Activated CD4-positive, alpha-beta T cell treated with anti-CD3 and anti-CD28 coated beads, Interleukin-2, amount 50 U/mL, for 48 hours (primary cell): ENCODE measurements at places on chromosomes 13 and 19.
A peak's percentile ranks its signal among the peaks of the same experiment; 100 is the strongest.

DNA sequence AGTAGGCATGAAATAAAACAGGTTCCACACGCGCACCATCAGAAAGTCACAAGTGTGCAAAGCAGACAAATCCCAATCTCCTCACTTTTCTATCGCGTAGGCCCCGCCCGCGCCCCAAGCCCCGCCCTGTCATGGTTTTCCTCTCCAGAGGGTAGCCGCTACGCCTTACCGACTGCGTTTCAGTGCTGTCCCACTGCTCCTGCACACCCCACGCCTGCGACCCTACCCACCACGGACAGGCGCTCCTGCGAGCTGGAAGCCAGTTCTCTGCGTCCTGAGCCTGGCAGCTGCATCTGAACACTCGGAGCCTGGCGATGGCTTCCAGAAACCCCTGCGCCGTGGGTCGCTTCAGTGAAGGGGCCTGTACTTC is 379 bp upstream of the ZNF470 start:
- DNase-seq = peak; percentile 67

- no peak for DNase-seq
These were observed 61.9 kb downstream of the LHFPL6 start for GRCh38 chr13:39540929-39541605.

DNA sequence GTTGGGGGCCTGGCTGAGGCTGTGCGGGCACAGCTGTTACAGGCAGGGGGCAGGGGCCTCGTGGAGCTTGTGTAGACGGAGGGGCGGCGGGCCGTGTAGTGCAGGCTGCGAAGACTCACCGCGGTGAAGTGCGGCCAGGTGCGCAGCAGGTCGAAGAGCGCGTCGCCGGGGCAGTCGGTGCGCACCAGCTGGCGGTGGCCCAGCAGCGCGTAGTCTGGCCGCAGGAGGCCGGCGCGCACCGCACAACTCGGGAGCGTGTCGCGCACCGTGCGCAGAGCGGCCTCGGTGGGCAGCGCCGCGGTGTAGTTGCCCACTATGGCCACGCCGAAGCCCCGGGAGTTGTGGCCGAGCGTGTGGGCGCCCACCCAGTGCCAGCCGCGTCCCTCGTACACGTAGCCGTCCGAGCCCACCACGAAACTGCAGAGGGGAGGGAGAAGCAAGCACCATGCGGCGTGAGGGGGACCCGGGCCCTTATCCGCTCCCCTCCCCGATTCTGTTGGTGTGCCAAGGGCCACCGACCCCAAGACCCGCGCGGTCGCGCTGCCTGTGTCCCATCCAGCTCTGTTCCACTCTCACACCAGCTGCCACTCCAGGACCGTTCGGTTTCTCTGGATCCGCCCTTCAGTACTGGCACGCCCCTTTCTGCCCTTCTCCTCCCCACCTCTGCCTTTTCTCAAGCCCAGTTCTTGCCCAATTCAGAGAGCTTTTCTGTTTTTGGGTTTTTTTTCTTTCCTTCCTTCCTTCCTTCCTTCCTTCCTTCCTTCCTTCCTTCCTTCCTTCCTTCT is 5.4 kb upstream of the RASAL3 start:
- DNase-seq = no peak

DNA sequence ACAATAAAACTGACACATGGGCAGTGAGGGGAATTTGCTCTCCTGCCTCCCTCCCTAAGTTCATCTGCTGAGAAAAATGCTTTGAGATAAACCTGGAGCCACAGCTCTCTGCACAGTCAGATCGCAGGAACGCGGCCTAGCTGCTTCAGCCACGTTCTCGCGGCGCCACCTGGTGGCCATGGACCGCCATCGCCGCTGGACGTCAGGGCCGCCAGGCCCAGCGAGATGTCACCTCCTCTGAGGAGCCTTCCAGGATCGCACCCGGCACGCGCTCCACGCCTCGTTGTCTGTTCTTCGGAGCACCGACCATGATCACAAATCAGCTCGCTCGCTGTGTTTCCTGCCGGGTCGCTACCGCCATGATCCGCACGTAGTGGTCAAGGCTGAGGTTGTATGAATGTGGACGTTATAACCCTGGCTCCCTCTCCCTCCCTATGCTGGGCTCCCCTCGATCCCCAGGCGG is 20.6 kb upstream of the USP29 start:
- DNase-seq = peak; percentile 68

GRCh38 chr13:111323950-111324651 is 3.7 kb downstream of the TEX29 start:
- peak; percentile 22 for DNase-seq

GRCh38 chr13:44174769-44175425 is 198.7 kb upstream of the SERP2 start:
- no peak for DNase-seq

DNA sequence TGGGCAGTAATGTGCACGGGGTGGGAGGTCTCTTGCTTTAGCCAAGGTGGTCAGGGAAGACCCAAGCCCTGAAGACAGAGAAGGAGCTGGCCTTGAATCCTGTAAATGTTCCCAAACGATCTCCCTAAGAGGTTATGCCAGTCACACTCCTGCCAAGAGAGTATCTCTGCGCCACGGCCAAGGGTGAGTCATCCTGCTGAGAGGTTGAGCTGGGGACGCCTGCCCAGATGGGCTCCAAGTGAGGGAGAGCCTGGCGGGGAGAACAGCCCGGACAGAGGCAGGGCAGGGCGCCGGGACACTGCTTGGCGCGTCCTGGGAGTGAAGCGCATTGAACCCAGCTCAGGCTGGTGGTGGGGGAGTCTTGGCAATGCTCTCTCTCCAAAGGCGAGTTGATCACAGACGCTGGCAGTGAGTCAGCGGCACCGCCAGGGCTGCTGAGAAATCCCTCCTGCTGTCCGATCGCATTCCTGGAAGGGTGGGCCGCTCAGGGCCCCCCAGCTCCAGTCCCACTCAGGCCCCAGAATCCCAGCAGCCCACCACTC is 16.4 kb downstream of the SULT2B1 start:
- no peak for DNase-seq

GRCh38 chr19:30376826-30377425 is 4.7 kb downstream of the ZNF536 start:
- no peak for DNase-seq

DNA sequence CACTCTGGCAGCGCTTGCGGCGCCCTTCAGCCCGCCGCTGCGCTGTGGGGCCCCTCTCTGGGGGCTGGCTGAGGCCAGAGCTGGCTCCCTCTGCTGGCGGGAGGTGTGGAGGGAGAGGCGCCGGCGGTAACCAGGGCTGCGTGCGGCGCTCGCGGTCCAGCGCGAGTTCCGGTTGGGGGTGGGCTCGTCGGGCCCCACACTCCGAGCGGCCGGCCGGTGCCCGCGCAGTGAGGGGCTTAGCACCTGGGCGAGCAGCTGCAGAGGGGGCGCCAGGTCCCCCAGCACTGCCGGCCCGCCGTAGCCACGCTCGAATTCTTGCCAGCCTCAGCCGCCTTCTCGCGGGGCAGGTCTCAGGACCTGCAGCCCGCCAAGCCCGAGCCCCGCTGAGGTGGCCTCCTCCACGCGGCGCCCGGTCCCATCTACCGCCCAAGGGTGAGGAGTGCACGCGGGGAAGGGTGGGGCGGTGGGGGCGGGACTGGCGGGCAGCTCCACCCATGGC is 879.0 kb upstream of the SLITRK5 start:
- DNase-seq = no peak

DNA sequence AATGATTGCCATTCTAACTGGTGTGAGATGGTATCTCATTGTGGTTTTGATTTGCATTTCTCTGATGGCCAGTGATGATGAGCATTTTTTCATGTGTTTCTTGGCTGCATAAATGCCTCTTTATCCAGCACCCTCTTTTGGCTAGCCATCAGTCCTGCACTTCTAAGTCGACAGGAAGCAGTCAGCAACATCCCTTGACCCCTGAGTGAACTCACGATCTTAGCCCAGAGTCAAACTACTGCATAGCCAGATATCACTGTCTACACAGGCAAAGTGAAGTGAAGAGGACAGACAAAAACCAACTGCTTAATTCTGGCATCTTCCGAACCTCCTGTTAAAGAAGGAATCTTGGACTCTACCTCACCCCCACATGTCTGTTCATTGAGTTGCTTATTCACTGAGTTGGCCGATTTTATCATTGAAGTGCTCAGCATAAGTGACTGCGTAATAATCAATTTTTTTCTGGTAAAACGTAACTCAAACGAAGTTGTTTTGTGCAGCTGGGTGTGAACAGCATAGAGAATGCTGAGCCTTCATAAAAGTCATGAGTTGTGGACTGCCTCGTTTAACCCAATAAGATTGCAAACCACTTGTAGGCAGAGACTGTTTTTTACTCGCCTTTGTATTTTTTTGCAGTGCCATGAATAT is 304.2 kb downstream of the COG6 start:
- DNase-seq = no peak

GRCh38 chr19:17246681-17247425 is 1.1 kb upstream of the NR2F6 start:
- no peak for DNase-seq

DNA sequence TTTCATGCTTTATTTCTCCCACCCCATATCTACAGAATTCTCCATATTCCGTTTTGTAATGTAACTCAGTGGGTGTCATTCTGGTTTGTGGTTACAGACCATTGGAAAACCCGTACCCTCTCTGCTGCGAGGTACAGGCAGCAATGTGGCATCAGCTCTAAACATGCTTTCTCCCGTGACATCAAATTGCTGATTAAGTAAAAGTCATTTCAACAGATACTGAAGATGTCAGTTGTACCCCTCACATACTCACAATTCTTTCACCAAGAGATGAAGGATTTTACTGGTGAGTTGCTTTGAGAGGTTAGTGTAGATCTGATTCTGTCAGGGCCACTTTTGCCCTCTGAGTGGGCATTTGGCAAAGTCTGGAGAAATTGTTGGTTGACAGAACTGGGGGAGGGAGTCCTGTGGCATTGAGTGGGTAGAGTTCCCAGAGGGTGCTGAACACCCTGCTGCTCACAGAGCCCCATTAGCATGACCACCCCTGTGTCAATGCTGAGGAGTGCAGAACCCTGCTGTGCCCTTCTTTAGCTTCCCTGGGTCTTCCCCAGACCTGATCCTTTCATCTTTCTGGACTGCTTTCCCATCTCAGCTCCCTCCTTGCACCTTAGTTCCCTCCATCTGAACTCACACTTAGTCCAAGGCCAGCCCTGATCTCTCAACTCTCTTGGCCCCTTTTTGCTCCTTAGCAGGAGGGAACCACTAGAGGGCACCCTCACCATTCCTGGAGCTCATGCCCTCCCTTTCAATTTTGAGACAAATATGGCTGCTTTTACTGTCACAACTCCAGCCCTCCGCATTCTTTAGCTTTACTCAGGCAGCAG is 39.9 kb upstream of the CEACAM8 start:
- DNase-seq = peak; percentile 69

GRCh38 chr13:99442273-99442895 is 58.9 kb upstream of the TM9SF2 start:
- peak; percentile 56 for DNase-seq

DNA sequence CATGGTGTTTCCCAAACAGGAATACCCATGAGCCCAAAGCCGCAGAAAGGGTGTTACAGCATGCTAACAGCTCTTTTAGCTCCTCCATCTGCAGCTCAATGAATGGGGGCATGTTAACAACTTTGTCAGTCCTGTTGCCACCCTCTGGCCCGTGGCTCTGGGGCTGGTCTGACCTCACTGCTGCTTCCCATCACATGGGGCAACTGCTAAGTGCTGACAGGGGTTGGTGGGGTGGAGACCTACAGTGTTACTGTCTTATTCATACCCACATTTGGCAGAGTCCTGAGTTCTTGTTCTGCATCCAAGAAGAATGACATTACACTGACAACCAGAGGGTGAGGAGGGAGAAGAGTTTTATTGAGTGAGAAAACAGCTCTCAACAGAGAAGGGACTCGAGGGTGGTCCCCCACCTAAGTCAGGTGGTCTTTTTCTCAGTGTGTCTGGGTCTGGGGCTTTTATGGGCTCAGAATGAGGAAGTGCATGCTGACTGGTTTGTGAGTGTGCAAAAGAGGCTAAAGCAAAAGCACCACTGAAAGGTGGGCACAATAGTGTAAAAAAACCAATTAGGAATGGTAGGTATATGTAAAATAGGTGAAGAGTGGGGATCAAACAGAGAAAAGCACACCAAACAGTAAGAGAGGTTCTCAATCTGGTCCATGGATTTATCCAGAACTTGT is 1952.0 kb upstream of the PCDH20 start:
- DNase-seq = no peak

GRCh38 chr19:3950871-3951861 is 18.3 kb downstream of the NMRK2 start:
- DNase-seq = no peak

DNA sequence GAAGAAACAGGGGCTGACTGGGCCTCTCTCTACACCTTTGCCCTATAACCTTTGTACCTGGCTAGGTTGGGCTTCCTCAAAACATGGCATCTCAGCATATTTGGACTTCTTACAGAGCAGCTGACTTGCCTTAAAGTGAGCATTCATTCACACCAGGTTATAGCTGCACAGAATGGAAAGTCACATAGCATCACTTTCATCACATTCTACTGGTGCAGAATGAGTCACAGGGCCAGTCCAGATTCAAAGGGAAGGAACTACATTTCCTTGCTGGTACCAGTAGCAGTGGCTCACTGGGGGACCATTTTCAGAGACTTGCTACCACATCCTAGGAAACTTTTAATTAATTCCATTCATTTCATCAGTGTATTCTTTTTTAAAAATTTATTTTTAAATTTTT is 20.3 kb upstream of the TPTE2 start:
- DNase-seq = no peak

GRCh38 chr13:86933676-86934075 is 737.5 kb upstream of the SLITRK5 start:
- no peak for DNase-seq

DNA sequence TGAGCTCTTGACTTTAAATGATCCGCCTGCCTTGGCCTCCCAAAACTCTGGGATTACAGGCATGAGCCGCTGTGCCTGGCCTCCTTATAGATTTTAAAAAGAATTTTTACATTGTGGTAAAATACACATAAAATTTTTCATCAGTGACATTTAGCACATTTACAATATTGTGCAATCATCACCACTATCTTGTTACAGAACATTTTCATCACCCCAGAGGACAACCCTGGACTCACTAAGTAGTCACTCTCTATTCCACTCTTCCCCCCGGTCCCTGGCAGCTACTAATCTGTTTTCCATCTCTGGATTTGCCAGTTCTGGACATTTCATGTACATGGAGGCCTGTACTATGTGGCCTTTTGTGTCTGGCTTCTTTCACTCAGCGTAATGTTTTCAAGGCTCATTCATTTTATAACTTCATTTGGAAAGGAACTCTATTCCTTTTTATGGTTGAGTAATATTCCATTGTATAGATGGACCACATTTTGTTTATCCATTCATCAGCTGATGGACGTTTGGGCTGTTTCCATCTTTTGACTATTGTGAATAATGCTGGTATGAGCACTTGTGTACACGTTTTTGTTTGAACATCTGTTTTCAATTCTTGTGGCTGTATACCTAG is 19.9 kb downstream of the MEGF8 start:
- no peak for DNase-seq
